ENCODE measurements at places on chromosomes 12 and 14.

- H3K27ac ChIP-seq, result peak overlapping the region; percentile 42
- peak overlapping the region; percentile 86 for H3K4me3 ChIP-seq
- no peak for DNase-seq
- H3K4me1 ChIP-seq, result peaks cover 53% of the 10 kb centered on the region
- peaks cover 12% of the 10 kb centered on the region for H3K36me3 ChIP-seq
Measured at GRCh38 chr14:20988717-20989470, 886 bp upstream of the METTL17 start.

GRCh38 chr14:90137807-90138206 lies 76.0 kb downstream of the KCNK13 start:
- H3K27me3 ChIP-seq, result peaks cover 7% of the 10 kb centered on the region
- H3K4me1 ChIP-seq, result peaks cover 50% of the 10 kb centered on the region
- peak; percentile 10 for DNase-seq
- H3K27ac ChIP-seq, result peak overlapping the region; percentile 19

GRCh38 chr14:38618514-38618913 lies 362.6 kb upstream of the CLEC14A start:
- no peaks in the 10 kb centered on the region for H3K36me3 ChIP-seq
- H3K27ac ChIP-seq, result no peak overlapping the region
- no peaks in the 10 kb centered on the region for H3K27me3 ChIP-seq
- peaks cover 11% of the 10 kb centered on the region for H3K4me1 ChIP-seq

DNA sequence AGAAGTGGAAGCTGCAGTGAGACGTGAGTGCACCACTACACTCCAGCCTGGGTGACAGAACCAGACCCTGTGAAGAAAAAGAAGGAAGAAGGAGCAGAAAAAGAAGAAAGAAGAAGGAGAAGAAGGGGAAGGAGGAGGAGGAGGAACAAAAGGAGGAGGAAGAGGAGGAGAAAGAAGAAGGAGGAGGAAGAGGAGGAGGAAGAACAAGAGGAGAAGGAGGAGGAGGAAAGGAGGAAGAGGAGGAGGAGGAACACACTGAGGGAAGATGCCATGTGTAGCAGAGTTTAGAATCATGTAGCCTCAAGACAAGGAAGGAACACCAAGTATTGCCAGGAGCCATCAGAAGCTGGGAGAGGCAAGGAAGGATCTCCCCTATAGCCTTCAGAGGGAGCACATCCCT lies 241.5 kb downstream of the KSR2 start:
- no peaks in the 10 kb centered on the region for H3K4me1 ChIP-seq
- no peak overlapping the region for H3K27ac ChIP-seq
- no peak for DNase-seq

DNA sequence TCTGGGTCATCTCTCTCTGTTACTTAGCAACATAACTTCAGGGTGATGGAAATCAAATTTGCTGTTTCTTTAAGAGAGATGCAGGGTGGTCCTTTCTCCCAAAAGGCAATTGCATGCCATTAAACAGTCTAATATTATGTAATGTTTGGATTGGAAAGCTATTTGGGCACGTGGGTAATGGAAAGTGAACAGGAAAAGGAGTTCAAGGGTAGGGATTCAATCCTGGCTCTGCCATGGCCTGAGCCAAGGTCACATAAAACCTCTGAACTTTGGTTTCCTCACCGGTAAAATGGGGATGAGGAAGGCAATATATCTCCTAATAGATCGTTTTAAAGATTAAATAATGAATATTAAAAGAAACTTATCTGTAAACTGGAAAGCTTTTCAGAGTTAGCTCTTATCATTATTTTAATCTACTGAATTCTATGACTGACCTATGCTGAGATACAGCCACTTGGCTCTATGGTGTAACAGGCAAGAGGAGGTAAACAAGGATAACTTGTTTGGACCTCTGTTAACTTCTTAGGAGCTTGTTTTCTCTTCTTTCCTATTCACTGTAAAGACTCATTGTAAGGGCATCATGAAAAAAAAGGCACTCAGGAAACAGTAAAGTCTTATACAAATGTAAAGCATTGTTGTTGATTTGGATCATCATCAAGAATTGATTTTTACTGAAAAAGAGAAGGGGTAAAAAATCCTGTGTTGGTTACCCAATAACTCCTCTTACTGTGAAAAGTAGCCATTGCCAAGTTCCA lies 55.7 kb upstream of the OVCH1 start:
- H3K36me3 ChIP-seq, result no peaks in the 10 kb centered on the region
- no peak overlapping the region for H3K4me3 ChIP-seq
- no peaks in the 10 kb centered on the region for H3K27me3 ChIP-seq
- no peak for DNase-seq

GRCh38 chr12:79400481-79400880 lies 290.3 kb downstream of the PAWR start:
- no peak for DNase-seq
- peaks cover 42% of the 10 kb centered on the region for H3K4me1 ChIP-seq
- H3K4me3 ChIP-seq, result no peak overlapping the region

GRCh38 chr14:65961004-65961403 lies 525.2 kb upstream of the CCDC196 start:
- H3K27me3 ChIP-seq, result peaks cover 10% of the 10 kb centered on the region
- no peak overlapping the region for H3K4me3 ChIP-seq
- DNase-seq, result peak; percentile 6
- no peaks in the 10 kb centered on the region for H3K4me1 ChIP-seq
- H3K36me3 ChIP-seq, result no peaks in the 10 kb centered on the region

DNA sequence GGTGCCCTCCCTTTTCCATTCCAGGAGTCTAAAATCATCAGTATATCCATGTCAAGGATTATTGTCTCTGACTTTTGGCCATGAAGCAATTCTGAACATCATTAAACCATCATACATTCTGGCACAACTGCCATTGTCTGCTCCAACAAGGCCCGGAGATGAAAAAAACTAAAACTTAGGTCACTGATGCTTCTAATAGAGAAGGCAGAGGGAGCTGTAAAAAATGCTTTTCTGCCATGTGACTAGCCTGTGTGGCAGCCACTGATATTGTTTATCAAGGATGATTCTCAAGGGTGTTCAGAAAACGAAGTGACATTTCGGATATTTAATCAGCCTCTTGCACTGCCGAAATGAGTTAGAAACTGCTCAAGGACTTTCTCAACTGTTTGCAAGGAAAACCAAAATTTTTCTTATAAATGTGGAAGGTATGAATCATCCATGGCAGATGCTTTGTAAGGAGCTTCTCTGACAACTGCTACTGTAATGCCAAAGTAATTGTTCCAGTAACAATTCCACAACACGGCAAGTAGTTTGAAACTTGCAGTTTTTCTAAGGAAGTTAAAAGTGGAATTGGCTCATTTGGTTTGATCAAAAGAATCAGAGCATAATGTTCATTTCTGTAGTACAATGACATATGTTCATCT lies 1076.5 kb upstream of the FLRT2 start:
- H3K4me1 ChIP-seq, result peaks cover 6% of the 10 kb centered on the region
- no peak overlapping the region for H3K27ac ChIP-seq
- no peak for DNase-seq
- H3K4me3 ChIP-seq, result no peak overlapping the region

- H3K4me1 ChIP-seq, result no peaks in the 10 kb centered on the region
- H3K4me3 ChIP-seq, result no peak overlapping the region
- H3K36me3 ChIP-seq, result no peaks in the 10 kb centered on the region
- peaks cover 9% of the 10 kb centered on the region for H3K27me3 ChIP-seq
- no peak overlapping the region for H3K27ac ChIP-seq
Measured at GRCh38 chr14:99664058-99664936, 19.4 kb downstream of the HHIPL1 start.

DNA sequence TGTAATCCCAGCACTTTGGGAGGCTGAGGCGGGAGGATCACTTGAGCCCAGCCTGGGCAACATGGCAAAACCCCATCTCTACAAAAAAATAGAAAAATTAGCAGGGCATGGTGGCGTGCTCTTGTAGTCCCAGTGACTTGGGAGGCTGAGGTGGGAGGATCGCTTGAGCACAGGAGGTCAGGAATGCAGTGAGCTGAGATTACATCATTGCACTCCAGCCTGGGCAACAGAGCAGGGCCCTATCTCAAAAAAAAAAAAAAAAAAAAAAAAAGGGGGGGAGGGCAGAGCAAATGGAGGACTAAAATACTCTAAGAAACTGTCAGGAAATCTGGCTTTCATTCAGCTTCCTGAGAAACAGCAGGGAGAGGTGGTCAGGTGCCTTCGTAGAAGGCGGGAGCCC lies 31.7 kb upstream of the TSPAN9 start:
- DNase-seq, result no peak
- H3K4me3 ChIP-seq, result no peak overlapping the region
- H3K36me3 ChIP-seq, result peaks cover 7% of the 10 kb centered on the region
- no peak overlapping the region for H3K27ac ChIP-seq
- H3K27me3 ChIP-seq, result peaks cover 8% of the 10 kb centered on the region
- H3K4me1 ChIP-seq, result peaks cover 8% of the 10 kb centered on the region

- H3K36me3 ChIP-seq, result peaks cover 6% of the 10 kb centered on the region
- H3K27ac ChIP-seq, result no peak overlapping the region
- DNase-seq, result no peak
- H3K27me3 ChIP-seq, result no peaks in the 10 kb centered on the region
Measured at GRCh38 chr12:26697217-26697616, 135.8 kb downstream of the ITPR2 start.

DNA sequence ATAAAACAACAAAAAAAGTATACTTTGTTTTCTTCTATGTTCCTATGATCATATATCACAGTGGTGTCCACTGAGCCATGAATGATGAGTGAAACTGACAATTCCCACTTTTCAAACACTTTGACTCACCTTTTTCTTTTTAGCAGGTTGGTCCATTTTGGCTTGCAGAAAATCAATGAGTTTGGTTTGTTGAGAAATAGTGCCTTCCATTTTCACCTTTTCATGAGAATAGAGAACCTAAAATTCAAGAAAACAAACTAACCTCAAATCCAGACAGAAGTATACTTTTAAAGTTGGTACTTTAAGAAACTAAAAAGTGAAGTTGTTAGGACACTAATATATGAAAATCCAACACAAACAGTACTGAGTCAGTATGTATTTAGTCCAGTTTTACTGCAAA lies 52.4 kb downstream of the PRKAB1 start:
- H3K4me1 ChIP-seq, result peaks cover 22% of the 10 kb centered on the region
- H3K27me3 ChIP-seq, result no peaks in the 10 kb centered on the region
- peaks cover 9% of the 10 kb centered on the region for H3K36me3 ChIP-seq
- H3K4me3 ChIP-seq, result no peak overlapping the region
- DNase-seq, result no peak
- no peak overlapping the region for H3K27ac ChIP-seq

DNA sequence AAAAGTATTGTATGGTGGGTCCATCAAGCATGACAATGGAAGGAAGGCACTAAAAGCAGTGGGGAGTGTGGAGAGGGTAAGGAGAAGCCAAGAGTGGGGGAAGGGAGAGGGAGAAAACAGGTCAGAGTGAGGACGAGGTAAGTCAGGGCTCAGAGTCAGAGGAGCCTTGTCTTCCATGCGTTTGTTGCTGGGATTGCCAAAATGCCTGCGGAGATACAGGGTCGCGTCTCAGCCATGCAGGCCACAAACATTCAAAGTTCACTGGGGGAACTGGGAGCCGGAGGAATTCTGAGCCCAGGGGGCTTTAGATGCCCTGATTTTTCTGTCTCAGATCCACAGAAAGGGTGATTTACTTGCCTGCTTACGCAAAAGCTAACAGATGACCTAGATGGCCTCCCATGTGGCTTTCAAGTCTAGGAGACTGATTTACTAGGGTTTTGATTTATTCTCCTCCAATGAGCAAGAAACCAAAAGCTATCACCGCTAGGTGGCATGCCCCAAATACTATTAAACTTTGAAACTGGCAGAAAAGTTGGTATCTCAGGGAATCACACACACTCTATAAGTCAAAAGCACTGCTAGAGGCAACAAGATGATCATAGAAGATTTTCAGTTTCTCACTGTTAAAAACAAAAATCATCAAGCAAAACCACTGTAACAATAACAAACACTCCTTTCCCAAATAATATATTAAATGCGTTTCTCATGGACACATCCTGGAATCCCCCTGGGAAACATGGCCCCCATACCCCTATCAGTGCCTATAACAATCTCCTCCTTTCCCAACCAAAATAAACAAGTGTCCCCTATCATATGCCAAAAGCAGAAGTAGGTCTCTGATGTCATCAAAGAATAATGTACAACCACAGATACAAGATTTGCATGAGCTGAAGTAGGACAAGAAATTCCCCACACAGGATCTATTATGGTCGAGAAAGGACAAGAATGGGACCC lies 26.6 kb upstream of the MDM1 start:
- H3K27me3 ChIP-seq, result no peaks in the 10 kb centered on the region
- H3K4me3 ChIP-seq, result peak overlapping the region; percentile 13
- H3K4me1 ChIP-seq, result peaks cover 26% of the 10 kb centered on the region
- H3K27ac ChIP-seq, result peak overlapping the region; percentile 54
- H3K36me3 ChIP-seq, result no peaks in the 10 kb centered on the region

GRCh38 chr12:52857500-52857899 lies 8.7 kb upstream of the KRT78 start:
- no peak overlapping the region for H3K27ac ChIP-seq
- DNase-seq, result no peak
- no peaks in the 10 kb centered on the region for H3K36me3 ChIP-seq
- H3K4me3 ChIP-seq, result no peak overlapping the region

DNA sequence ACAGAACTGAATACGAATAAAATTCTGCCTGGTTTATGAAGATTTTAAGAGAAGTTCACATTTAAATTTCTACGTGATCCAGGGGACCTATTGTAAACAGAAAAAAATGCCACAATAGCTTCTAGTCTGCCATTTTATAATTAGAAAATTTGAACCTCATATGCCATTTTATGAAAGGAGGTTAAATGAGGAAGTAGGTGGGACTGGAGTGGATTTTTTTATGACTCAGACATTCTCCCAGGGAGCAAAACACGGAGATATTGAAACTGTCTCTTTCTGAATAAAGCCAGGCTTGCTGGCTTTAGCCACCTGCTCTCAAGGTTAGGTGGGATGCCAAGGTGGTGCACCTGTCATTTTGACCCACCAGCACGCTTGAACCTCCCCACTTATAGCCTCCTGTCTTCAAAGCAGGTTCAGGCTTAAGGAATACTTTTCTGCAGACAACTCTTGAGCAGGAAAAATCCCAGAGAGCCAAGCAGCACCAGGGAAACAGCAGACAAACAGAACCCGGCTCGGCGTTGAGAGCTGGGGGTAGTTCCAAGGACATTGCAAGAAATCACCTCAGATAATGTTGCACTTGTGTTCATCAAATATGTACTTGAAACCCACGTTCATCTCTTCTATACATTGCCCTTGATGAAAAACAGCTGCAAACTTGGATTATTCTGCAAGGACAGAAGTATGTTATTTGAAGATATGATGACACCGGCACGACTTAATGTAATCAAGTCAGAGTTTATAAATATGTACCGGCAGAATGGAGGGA lies 203.7 kb downstream of the PPM1H start:
- H3K27ac ChIP-seq, result peak overlapping the region; percentile 90
- no peaks in the 10 kb centered on the region for H3K27me3 ChIP-seq
- peaks cover 10% of the 10 kb centered on the region for H3K36me3 ChIP-seq
- H3K4me1 ChIP-seq, result peaks cover 78% of the 10 kb centered on the region

GRCh38 chr12:64404470-64405256 lies 471 bp downstream of the XPOT start:
- H3K27ac ChIP-seq, result peak overlapping the region; percentile 99
- no peaks in the 10 kb centered on the region for H3K27me3 ChIP-seq
- peaks cover 45% of the 10 kb centered on the region for H3K4me1 ChIP-seq
